Activated CD8-positive, alpha-beta memory T cell treated with anti-CD3 and anti-CD28 coated beads, Interleukin-2, amount 10 ng/mL, durations not matched to agents 7 days and 5 days (primary cell): ENCODE measurements at places on chromosomes 5 and 9.
A peak's percentile ranks its signal among the peaks of the same experiment; 100 is the strongest.

DNA sequence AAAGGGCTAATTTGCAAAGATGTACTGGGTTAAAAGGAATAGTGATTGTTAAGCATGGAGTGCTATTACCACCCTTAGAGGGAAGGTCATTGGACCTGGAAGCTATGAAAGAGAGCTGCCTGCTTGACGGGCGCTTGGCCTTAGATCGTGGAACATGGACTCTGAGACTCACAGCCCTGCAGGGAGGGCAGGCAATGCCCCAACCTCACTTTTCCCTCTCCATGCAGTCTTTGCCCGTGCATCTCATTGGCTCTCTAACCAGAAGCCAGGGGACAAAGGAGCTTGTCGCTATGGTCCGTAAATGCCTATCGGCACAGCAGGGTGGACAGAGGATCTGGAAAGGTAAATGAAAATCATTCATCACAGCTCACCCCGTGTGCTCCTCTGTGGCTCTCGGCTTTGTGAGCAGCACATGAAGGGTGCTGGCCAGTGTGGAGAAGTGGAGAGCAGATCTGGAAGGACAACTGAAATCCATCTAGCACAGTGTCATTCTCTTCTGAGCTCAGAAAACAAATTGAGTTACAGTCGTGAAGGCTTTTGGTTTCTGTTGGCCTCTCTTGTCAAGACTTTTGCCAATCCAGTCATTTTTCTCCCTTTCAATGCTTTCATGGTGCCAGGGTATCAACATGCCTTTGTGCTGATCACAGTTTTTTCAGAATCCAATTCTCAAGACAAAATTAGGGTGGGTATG, 186.2 kb downstream of the SNX18 start:
- DNase-seq: no peak

GRCh38 chr5:96721351-96721977, 59.3 kb downstream of the CAST start:
- no peak for DNase-seq

GRCh38 chr5:136506131-136506530, 140.8 kb upstream of the TRPC7 start:
- no peak for DNase-seq

DNA sequence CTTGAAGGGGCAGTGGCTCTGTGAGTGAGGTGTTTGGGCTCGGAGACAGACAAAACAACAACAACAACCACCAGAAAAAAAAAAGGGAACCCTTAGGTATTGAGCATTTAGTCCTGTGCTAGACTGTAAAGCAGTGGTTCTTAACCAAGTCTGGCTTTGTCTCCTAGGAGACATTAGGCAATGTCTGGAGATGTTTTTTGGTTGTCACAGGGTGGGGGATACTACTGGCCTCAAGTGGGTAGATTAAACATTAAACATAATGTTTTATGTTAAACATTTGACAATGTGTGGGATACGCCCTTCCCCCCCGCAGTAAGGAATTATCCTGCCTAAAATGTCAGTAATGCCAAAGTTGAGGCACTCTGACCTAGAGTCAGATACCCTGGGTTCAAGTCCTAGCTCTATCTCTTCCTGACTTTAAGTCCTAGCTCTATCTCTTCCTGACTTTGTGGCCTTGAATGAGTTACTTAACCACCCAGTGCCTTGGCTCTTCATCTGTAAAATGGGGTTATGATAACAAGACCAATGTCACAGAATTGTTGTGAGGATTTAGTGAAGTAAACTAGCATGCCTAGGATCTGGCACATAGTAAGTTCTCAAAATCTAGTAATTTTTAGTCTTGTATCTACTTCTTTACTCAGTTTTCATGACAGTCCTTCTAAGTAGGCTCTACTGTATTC, 1.8 kb downstream of the TRIM32 start:
- no peak for DNase-seq

- DNase-seq: no peak
Measured at GRCh38 chr9:102225841-102226441, 487.5 kb upstream of the GRIN3A start.

GRCh38 chr5:144203750-144204596, 33.3 kb downstream of the KCTD16 start:
- DNase-seq: peak; percentile 48

- no peak for DNase-seq
Measured at GRCh38 chr5:125251703-125252102, 505.3 kb upstream of the ZNF608 start.

GRCh38 chr5:43008363-43009153, 31.6 kb downstream of the ANXA2R start:
- peak; percentile 95 for DNase-seq

DNA sequence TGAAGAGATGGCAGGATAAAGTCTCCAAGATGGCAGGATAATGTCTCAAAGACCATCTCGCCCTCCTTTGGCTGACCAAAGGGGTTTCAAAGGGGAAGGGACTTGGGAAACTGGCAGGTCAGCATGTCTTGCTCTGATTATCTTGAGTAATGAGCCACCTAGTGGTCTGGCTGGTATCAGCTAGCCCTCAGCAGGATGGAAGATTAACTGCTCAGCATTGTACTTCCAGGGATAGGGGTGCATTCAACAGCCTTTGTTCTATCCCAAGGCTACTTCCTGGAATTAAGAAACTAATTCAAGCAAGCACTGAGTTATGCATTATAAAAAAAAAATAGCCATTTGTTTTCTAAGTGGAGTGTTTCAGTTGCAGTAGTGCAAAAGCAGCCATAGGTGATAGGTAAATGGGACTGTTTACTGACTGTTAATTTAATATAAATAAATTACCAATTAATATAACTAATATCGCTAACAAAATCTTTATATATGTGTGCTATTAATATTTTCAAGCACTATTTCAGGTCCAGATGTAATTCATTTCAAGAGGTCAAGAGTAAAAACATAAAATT, 555.5 kb downstream of the CDH9 start:
- DNase-seq: no peak

DNA sequence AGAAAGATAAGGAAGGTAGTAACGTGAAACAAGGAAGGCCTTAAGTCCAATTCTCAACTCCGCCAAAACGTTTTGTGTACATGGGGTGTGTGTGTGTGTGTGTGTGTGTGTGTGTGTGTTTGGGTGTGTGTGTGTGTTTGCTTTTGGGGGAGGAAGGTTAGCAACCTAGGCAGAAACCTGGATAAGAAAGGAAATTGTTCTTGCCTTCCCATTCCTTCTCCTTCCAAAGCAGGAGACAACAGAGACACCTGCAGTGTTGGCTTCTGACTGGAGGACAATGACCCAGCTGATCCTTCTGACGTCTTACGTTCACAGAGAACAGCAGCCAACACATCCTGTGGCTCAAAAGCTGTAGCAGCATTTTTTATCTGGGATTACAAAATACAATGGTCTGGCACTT, 4.1 kb upstream of the CCNG1 start:
- no peak for DNase-seq

GRCh38 chr9:116924462-116925110, 237.5 kb downstream of the TRIM32 start:
- DNase-seq: no peak

GRCh38 chr9:123058834-123059233, 25.4 kb downstream of the GPR21 start:
- no peak for DNase-seq

DNA sequence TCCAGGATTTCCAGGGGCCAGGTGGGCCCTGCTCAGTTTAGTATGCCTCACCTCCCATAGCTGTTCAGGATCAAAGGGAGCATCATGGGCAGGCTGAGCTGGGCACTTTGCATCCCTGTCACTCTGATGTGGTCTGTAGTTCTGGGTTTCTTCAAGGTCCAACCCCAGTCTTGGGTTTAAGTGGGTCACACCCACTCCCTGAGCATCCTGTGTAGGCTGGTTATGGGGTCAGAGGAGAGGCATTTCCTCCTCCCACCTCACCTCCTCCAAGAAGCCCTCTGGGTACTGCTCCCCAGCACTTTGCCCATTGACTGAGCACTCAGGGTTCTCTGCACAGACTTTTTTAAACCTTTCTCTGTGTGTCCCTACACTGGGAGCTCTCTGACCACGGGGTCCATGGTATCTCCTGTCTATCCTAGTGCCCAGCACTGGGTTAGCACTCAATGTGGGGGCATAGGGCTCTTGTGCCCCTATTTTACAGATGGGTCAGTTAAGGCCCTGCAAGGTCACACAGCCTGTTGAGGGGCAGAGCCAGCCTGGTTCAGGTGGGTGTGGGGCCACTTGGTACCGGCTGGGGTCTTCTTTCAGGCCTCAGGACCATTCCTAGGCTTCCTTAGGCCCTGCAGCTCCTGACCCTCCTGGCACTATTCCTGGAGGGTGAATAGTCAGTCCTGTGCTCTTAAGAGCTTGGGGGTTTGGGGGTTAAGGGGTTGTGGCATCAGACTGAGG, 19.0 kb downstream of the CXXC5 start:
- peak; percentile 70 for DNase-seq

GRCh38 chr9:109475526-109475925, 22.6 kb downstream of the PTPN3 start:
- DNase-seq: no peak

- no peak for DNase-seq
Measured at GRCh38 chr5:57408714-57409113, 73.9 kb downstream of the ACTBL2 start.

DNA sequence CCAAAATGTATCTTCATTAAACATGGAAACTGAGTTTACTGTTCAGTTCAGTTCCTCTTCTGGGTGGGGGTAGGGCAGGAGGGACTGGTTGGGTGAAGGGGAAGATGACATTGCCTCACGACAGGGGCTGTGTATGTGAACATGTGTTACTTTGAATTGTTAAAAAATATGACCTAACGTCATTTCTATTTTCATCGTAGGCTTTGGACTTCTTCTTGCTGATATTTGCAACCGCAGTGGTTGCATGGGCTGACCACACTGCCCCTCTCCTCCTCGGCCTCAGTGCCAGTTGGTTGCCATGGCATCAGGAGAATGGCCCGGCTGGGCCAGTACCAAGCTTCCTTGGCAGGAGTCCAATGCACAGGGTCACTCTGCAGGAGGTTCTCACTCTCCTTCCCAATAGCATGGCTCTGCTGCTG, 41.5 kb downstream of the HACD4 start:
- no peak for DNase-seq

- peak; percentile 34 for DNase-seq
Measured at GRCh38 chr5:1555808-1556731, 32.3 kb upstream of the LPCAT1 start.

DNA sequence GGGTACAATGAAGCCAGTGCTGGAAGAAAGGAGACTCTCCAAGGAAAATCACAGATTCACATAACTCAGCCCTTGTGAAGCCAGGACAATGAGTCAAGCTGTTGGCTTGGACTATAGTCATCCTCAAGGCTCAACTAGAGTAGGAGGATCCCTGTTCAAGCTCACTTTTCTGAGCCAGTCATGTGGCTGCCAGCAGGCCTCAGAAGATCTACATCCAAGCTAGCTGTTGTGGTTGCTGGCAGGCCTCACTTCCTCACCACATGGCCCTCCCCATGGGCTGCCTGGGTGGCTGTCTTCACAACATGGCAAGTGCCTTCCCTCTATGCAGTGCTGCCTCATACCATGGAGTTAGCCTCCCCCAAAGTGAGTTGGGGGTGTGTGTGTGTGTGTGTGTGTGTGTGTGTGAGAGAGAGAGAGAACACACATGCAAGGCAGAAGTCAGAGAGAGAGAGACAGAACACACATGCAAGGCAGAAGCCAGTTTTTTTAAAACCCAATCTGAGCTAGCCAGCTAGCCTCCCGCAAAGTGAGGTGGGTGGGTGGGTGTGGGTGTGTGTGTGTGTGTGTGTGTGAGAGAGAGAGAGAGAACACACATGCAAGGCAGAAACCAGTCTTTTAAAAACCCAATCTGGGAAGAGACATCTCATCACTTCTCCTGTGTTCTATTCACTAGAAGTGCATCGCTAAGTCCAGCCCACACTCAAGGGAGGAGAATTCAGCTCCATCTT, 17.1 kb downstream of the SCAI start:
- peak; percentile 95 for DNase-seq

DNA sequence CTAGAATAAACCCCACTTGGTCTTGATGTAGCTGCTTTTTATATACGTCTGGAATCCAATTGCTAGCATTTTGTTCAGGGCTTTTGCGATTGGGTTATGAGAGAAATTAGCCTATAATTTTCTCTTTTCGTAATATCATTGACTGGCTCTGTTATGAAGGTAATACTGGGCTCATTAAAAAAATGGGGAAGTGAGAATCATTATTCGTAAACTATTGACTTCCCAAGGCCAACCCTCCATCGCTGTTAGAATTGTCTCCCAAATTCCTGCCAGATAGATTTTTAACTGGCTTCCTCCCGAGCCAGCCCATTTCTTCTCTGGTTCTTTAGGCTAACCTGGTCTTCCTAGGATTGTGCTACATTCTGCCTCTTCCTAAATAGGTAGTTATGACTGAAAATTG, 35.9 kb upstream of the GRPEL2 start:
- no peak for DNase-seq

GRCh38 chr5:76570153-76570552, 53.0 kb downstream of the F2RL2 start:
- no peak for DNase-seq

DNA sequence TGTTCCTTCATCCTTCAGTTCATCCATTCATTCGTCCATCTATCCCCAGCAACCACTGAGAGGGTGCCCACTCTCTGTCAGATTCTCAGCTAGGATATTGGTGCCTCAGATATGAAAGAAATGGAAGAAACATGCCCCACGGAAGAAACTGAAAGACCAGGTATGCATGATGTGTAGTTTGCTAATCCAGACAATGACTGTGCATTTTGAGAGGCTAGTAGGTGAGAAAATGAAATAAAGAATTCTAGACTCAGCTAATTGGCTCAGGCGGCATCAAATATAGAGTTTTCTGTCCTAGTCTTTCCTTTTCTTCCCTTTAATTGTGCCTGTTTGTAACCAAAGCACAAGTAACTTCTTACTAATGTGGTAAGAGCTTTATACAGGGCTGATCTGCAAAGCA, 104.7 kb downstream of the PDZD2 start:
- no peak for DNase-seq

DNA sequence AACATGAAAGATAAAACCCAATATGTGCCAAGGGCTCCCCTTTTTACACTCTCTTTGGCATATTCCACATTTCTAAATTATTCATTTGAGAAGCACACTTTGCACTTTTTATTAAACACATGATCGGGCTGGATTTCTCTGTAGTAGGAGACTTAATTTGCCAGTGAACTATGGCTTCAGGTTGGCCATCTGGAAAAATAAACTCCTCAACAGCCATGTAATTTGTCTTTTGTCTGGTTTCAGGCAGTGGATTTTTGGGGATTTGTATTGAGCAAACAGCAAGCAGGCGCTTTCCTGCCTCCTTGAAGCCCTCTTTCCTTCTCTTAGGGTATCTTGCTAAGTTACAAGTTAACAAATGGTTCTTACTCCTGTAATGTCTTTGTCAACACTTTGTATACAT, 73.0 kb upstream of the DMRTA1 start:
- DNase-seq: no peak

DNA sequence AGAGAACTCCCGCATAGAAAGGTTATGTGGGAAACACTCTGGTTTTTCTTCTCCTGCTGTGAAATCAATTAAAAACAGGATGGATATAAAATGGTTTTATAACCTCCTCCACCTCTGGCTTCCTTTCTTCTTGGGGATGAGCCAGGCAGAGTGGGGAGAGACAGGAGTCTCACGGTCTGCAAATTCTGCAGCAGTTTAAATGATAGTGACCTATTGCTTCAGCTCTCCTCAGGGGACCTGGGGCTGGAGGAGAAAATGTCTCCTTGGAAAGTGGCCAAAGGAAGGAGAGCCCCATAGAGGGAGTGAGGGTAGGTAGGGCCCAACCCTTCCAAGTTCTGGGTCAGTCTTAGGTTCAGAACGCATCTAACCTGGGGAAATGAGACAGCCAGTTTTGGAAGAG, 118.8 kb downstream of the MTX3 start:
- no peak for DNase-seq

GRCh38 chr5:6822556-6823343, 109.5 kb downstream of the TENT4A start:
- no peak for DNase-seq

GRCh38 chr9:106634641-106635040, 228.3 kb upstream of the ZNF462 start:
- DNase-seq: no peak
